ENCODE measurements at places on chromosomes 3 and 15.

DNA sequence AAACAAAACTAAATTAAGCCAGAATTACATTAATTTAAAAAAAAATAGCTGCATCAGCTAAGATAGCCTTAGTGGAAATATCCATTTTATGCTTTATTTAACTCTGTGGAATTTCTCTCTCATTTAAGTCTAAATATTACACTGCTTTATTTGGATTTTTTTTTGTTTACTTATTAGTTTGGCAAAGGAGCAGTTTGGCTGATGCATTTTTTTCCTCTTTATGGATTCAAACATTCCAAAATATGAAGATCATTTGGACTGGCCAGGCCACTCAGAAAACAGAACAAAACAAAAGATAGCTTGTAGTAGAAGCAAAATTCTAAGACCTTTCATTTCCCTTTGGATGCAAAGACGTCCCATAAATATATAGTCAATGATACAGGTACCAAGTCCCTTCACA lies 707.3 kb upstream of the UBE2E2 start:
- DNase-seq, result no peak

GRCh38 chr3:106006571-106006970 lies 137.8 kb upstream of the CBLB start:
- no peak for DNase-seq

DNA sequence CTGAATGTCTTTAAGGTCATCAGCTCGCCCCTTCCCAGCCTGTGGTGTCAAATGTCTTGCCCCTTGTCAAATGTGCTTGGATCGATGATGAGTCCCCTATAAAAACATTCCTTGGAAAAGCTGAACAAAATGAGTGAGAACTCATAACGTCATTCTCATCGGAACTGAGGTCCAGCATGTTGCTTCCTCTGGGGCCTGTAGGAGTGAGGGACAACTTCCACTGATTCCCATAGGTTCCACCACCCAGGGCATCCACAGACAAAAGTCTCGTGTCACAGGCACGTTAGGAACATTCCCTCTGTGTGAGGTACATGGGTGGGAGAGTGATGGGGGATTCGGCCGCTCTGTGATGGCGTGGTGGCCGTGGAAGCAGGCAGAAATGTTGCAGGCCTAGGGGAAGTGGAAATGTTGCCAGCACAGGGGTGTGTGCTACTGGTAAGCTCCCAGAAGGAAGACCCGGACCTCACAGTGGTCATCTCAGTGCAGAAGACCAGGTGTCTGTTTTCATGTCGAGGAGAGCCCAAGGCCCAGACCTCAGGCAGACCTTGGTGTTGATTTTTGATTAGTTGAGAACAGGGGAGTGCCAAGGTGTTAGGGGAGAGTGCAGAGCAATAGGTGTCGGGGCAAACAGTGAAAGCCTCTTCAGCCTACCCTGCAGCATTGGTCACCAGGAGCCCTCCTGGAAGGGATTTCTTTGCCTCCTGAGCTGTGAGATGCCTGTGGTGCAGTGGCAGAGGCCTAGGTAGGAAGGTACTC lies 96.8 kb downstream of the SNRPN start:
- DNase-seq, result no peak

GRCh38 chr3:4139462-4140140 lies 163.6 kb upstream of the SETMAR start:
- DNase-seq, result no peak

GRCh38 chr3:109047366-109047765 lies 70.6 kb downstream of the MORC1 start:
- DNase-seq, result no peak

DNA sequence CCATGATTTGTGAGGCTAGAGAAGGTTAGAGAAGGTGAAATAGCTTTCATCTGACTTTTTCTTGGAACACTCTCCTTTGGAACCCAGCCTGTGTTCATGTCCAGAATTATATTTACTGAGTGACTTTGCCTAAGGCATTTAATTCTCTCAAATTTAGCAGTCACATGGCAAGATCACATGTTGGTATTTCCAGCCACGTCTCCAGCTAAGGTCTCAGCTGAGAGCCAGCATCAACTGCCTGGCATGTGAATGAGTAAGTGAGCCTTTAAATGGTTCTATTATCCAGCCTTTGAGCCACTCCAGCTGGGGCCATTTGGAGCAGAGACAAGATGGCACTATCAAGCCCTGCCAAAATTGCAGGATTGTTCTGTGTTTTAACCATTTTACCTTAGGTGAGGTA lies 130.2 kb upstream of the SGO1 start:
- no peak for DNase-seq

DNA sequence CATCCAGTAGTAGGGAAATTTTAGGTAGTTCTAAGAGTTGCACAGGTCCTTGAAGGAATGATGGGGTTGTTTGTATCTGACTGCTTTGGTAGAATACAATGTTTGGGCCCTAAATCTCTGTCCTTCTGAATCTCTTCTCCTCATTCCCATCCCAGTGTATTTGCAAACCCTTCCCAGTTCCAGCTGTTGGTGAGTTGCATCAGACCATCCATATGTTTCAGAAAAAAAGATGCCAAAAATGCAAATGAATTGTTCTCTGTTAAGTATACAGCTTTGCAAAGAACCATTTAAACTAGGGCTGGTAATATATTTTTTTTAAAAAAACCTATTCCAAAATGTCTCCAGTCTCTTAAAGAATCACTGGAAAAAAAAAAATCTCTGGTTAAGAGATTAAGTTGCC lies 250.8 kb upstream of the FEZF2 start:
- DNase-seq, result no peak

GRCh38 chr3:77945320-77945719 lies 905.4 kb downstream of the ROBO2 start:
- no peak for DNase-seq

- DNase-seq, result no peak
These were observed 24.8 kb downstream of the GABRR3 start for GRCh38 chr3:98010194-98010882.

GRCh38 chr3:54878145-54878544 lies 49.7 kb downstream of the LRTM1 start:
- DNase-seq, result no peak

- no peak for DNase-seq
These were observed 3.3 kb downstream of the TUBGCP5 start for GRCh38 chr15:23035964-23036566.

GRCh38 chr3:109073116-109073515 lies 44.8 kb downstream of the MORC1 start:
- no peak for DNase-seq

DNA sequence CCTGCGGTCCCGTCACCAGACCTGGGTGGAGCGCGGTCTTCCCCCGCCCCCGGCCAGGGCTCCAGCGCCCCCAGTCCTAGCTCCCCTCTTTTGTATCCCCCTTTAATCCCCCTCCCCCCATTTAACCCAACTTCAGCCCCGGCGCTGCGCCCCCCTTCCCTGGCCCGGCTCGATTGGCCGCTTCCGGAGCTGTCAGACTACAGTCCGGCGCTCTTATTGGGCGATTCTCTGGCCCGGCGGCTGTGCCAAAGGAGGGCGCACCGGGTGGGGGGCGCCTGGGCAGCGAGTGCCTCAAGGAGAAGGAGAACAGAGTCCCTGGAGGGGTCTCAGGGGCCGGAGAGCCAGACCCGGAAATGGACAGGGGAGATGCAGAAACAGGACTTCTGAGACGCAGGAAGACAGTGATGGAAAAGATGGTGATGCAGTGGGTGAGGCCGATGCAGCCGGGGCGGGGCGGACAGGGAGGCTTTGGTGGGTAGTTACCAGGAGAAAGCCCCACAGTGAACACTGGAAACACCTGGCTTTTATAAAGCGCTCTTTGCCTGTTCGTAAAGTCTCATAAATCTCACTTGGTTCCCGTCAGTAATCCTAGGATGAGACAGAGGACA lies 1.2 kb upstream of the ADCY5 start:
- DNase-seq, result no peak

DNA sequence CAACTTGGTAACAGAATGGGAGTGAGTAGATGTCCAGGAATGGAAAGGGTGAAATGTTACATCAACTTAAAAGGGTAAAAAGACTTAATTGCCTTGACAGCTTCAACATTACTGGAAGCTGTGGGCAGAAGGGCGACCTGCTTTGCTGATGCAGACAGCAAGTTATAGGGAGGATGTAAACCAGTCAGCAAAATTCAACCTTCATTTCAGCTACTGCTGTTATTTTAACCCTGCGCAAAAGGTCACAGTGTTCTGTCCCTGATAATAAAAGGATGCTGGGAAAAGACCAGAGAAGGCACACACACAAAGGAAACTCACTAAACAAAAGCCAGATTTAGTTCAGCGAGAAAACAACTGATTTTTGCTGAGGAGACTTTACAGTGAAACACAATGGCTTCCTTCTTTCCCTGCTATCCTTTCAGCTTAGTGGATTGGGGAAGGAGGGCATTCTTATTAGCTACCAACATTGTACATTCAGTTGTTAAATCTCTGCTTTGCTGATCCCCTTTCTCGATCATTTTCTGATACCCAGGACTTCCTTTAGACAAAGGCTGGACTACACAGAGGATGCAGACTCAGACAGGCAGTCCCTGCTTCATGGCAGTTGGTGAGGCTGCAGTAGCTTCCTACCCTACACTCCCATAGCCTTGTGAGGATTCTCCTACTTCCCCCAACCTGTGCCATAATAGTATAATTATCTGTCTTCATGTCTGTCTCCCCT lies 62.0 kb downstream of the P3H2 start:
- DNase-seq, result no peak
